Stimulated activated CD4-positive, alpha-beta T cell treated with anti-CD3 and anti-CD28 coated beads, Interleukin-1b, Interleukin-23, amount 100 ng/mL, for 1 hour (primary cell): ENCODE measurements at places on chromosomes 2 and 18.

GRCh38 chr2:128311216-128311754 is 7.4 kb downstream of the HS6ST1 start:
- no peak for DNase-seq

GRCh38 chr2:235661952-235662351 is 168.1 kb downstream of the AGAP1 start:
- DNase-seq: no peak

GRCh38 chr18:13217466-13217961 is 1.0 kb upstream of the LDLRAD4 start:
- no peak for DNase-seq

GRCh38 chr2:43898838-43899346 is 60.1 kb downstream of the ABCG8 start:
- no peak for DNase-seq

DNA sequence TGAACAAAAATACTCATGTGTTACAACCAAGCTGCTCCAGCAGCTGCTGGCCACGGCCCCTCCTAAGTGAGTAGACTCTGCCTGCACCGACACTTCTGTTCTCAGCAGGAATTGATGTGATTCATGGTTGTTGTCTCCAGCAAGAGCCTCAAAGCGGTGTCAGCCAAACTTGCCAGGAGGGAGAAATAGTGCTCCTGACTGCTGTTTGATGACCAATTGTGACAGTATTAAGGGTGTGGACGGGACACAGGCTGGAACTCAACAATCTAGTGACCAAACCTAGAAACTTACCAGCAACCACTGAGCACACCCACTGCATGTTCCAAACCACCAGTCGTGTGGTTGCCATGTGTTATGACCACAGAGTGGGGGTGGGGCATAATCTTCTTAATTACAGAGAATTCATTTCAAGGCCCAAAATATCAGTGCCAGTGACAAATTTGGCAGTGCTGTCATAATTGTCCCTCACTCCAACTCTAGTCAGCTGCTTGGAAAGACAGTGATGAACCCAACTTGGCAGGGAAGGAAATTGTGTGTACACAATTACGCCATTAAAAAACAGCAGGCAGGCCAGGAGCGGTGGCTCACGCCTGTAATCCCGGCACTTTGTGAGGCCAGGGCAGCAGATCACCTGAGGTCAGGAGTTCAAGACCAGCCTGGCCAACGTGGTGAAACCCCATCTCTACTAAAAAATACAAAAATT is 30.4 kb downstream of the FBLN7 start:
- no peak for DNase-seq

- DNase-seq: no peak
Observed at GRCh38 chr2:10527585-10527984, 79.5 kb upstream of the ODC1 start.

- DNase-seq: no peak
Observed at GRCh38 chr2:227057060-227057459, 106.9 kb downstream of the COL4A4 start.

GRCh38 chr2:63743982-63744966 is 97.4 kb upstream of the UGP2 start:
- DNase-seq: no peak
